ENCODE measurements at places on chromosomes 1 and 21. TPM values are rescaled to one million over a fixed set of nuclear protein-coding genes. Genes with fewer than 3 reads are reported as not detected.

DNA sequence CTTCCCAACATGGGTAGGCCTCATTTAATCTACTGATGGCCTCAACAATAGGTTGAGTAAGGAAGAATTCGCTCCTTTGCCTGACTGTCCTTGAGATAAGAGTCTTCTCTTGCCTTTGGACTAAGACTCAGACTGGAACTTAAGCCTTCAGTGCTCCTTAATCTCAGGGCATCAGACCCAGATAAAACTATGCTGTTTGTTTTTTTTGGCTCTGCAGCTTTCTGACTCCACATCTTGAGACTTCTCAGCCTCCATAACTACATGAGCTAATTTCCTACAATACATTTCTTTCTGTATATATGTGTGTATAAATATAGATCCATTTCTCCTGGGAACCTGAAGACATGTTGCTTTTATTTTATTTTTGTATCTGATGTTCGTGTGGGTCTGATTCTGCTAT lies 1470.7 kb upstream of the PRMT6 start:
- no peak for DNase-seq

DNA sequence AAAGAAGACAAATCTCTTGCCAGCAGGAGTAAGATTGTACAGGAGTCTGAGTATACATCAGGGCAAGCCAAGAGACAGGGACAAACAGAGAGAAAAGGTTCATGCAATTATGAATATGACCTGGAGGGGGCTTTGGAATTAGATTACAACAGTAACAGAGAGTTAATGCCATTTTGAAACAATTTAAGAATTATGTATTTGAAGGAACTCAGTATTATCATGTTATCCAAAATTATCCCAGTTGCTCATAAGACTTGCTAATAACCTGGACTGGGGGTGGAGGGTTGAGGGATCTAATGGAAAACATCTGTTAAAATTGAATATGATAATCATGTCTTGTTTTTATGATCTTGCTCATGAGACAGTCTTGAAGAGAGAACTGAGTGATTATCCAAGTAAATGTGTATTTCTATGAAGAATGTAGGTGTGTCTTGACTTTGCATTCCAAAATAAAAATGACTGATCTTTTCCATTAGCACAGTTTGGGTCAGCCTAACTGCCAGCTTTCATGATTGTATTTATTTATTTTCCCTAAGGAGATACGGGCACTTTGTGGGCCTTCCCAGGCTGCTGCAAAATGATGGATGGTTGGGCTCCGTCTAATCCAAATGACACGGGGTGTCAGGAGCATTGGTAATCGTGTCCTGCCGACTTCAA lies 117.7 kb downstream of the ERG start:
- DNase-seq = peak; percentile 52

DNA sequence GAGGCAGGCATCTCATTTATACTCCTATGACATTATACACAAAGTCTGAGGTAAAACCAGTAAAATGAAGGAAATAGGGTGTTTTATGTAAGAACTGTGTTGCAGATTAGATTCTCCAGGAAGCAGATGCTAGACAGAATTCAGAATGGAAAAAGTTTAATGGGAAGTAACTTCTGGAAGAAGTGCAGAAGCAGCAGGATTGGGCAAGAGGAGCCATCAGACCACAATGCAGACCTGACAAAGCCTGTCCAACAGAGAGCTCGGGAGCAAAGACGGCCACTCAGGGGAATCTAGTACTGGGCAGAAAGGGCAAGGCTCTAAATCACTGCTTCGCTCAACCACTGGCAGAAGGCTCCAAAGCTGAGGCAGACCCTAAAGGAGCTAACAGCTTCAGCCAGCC lies 33.7 kb downstream of the FBXO42 start:
- no peak for DNase-seq

- no peak for DNase-seq
Observed at GRCh38 chr1:30744060-30744756, 13.4 kb downstream of the LAPTM5 start.

GRCh38 chr1:49229555-49229954 lies 452.9 kb upstream of the BEND5 start:
- peak; percentile 69 for DNase-seq

GRCh38 chr1:162323023-162323422 lies 53.6 kb downstream of the SPATA46 start:
- DNase-seq = no peak

- no peak for DNase-seq
Observed at GRCh38 chr1:226149806-226150205, 36.7 kb downstream of the ACBD3 start.

- DNase-seq = peak; percentile 96
Observed at GRCh38 chr1:81179242-81179641, 621.5 kb upstream of the ADGRL2 start.

- peak; percentile 97 for DNase-seq
Observed at GRCh38 chr1:8878698-8879463, 395 bp upstream of the ENO1 start.

DNA sequence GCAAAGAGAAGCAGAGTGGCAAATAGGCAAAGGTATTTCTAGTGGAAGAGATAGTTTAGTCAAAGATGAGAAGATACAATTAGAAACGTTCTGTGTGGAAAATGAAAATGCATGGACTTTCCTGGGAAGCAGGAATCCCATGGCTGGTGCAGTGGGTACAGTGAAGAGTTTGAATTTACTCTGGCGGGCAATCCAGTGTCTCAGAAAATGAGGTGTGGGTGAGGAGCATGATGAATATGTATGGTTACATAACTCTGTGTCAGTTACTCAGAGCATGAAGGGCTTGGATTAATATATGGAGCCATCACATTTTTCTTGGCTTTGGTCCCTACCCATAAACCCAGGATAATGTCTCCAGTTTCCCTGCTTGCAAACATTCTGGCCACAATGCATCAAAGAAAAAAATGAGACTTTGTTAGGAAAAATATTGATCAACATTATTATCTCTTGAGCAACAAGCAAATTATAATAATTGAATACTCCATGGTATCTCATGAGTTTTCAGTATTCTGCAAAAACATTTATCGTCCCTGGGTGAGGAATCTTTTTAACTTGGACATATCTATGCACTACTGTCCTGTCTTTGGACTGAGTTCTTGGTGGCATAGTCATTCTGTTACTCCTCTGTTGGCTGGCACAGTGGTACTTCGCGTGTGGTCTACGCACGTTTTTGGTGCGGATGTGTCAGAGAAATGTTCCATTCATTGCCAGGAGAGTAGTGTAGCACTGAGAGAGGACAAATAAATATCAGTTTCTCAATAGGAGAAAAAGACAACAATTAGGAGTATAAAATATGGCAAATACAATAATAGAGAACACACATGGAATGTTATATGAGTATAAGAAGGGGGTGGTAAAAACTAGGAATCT lies 173.7 kb upstream of the C1orf105 start:
- peak; percentile 48 for DNase-seq

DNA sequence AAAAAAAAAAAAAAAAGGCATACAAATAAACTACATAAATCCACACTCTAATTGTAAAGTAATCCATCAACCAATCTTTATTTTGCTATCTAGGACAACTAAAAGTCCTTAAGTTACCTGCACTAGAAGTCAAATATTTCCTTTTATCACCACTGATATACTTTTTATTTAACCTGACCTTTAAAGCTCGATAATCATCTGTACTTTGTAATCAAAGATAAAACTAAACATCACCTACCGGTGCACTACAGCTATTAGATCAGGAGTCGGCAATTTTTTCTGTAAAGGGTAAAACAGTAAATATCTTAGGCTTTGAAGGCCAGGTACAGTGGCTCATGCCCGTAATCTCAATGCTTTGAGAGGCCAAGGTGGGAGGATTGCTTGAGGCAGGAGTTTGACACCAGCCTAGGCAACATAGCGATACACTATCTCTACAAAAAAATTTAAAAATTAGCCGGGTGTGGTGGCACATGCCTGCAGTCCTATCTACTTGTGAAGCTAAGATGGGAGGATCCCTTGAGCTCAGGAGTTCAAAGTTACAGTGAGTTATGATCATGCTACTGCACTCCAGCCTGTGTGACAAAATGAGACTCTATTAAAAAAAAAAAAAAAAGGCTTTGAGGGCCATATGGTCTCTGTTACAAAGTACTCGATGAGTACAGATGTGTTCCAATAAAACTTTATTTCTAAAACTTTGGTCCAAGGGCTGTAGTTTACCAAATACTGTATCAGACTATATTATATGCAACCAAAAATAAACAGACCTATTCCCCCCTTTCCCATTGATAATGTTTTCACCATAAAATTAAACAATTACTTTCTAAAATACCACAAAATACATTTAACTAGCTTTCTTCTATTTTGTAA lies 47.1 kb downstream of the TESK2 start:
- no peak for DNase-seq

GRCh38 chr1:234929369-234929768 lies 199.3 kb downstream of the TOMM20 start:
- DNase-seq = no peak

GRCh38 chr1:29390075-29390474 lies 153.8 kb downstream of the PTPRU start:
- no peak for DNase-seq

DNA sequence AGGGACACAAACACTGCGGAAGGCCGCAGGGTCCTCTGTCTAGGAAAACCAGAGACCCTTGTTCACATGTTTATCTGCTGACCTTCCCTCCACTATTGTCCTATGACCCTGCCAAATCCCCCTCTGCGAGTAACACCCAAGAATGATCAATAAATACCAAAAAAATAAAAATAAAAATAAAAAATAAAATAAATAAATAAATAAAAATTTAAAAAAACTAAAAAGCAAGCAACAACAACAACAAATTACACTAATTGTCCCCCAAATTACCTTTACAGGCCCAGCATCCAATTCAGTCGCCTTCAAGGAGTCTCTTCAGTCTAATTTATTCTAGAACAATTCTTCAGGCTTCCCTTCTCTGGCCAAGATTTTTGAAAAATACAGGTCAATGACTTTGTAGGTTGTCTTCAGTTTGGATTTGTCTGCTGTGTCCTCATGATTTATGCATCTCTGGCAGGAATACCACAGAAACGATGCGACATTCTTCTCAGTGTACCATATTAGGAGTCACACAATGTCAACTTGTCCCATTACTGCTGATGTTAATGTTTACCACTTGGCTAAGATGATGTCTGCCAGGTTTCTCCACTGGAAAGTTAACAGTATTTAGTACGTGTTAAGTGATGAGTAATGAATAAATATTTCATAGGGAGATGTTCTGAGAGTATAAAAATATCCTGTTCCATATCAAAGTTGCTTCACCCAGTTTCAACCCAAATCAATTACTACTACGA lies 20.3 kb upstream of the BMP8B start:
- no peak for DNase-seq

DNA sequence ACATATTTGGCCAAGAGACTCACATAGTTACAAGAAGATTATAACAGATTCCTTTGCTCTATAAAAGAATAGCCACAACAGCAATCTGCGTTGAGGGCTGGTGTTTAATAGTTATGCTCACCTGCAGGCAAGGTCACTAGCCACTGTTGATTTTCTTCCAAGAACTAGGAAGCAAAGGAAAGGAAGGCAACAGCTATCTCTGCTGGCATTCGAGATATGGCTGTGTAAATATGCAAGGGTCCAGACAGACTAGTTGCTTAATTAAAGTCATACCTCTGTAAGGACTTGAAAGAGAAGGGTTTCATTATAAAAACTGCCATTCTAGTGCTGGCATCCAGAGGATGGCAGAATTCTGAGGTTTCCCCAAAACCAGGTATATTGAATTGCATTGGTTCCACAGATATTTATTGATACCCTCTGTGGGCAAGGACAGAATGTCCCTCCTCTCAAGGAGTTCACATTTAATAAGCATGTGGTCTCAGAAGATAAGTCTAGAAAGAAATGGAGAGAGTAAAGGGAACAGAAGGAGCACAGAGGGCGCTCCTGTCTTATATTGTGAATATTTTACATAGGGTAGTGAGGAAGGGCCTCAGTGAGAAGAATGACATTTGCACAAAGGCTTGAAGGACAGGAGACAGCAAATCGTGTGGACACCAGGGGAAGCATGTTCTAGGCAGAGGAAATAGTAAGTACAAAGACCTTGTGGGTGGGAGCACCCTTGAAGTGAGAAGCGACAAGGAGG lies 23.6 kb upstream of the PLEKHA6 start:
- DNase-seq = no peak

DNA sequence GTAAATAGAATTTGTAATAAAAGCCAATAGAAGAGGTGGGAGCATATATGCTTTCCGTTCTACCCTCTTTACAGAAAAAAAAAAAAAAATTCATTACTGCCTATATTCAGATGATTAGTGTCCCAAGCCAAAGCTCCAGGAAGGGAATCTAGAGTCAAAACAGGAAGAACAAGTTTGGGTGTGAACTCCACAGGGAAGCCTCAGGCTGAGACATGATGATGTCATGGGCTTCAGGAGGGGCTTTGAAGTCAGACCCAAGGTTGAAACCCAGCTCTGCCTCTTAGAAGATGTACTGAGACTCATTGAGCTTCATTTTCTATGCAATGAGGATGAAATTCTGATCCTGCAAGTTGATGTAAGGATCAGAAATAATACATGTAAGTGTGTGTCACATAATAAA lies 250.0 kb upstream of the ADGRL2 start:
- peak; percentile 87 for DNase-seq

DNA sequence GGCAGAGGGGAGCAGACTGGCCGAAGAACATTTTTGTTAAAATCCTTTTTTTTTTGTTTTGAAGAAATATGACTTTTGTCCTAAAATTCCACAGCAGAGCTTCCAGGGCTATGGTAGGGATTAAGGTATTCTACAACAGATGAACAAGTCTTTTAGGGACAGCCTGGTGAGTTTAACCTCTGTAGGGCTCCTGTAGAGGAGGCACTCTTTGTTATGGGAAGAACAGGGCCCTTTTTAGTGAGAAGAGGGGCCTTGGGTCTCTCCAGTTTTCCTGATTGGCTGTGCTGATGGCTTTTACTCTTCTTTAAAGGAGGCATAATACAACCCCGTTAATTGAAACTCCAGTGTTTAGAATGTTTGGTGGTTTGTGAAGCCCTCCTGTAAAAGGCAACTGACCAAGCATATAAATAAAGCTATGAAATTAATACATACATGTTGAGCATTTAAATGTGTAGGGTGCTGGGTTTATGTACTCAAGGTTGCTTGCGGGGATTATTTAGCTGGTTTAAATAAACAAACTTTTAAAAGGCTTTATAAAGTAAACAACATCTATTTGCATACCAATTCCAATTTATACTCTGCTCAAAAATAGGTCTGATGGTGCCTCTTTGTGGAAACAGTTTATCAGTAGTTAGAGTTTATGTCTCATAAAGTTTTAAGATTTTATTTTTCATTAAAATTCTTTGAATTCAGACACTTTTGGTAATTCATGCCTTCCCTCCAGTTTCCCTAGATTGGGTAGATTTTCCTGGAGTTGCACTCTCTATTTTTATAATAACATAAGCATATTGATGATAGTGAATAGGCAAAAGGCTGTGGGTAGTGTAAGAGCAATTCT lies 46.5 kb downstream of the PBX1 start:
- DNase-seq = no peak

Gene TMEM59
- 71.5 TPM for total RNA-seq

Gene LYSMD1
- 6.3 TPM for total RNA-seq

Gene TMEM200B
- total RNA-seq = 9.3 TPM

Gene B4GALT2
- 103 TPM for total RNA-seq

Gene PADI2
- 3.2 TPM for total RNA-seq

Gene RNF207
- total RNA-seq = 95.4 TPM

Gene MAEL
- not detected for total RNA-seq

Gene EPHA2
- total RNA-seq = 459 TPM

Gene RBP7
- 6.0 TPM for total RNA-seq

Gene KLHDC8A
- total RNA-seq = not detected
